NCI-H82 (cell line): ENCODE measurements at places on chromosomes 7 and 10.

DNA sequence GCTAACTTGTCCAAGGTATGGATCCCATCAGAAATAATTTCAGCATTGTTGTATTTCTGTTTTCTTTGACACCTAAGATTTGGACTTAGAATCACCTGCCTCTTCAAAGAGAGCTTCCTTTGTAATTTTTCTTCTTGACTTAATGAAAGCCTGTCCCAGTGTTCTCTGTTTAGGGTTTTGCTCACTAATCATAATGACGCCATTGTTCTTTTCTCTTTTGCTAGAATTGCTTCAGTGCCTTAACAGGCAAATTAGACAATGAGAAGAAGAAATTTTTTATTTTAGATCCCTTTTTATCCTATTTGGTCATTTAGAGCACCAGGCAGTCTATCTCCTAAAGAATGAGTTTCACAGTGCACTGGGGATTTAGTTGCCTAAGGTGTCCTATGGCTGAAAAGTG lies 128.5 kb downstream of the SND1 start:
- no peak for DNase-seq

- DNase-seq, result no peak
Observed at GRCh38 chr7:156157409-156158012, 345.2 kb upstream of the SHH start.

GRCh38 chr10:78523453-78523852 lies 489.8 kb downstream of the RPS24 start:
- peak; percentile 18 for DNase-seq

- DNase-seq, result no peak
Observed at GRCh38 chr7:1817061-1817712, 147.1 kb downstream of the ELFN1 start.

GRCh38 chr7:21962677-21963076 lies 17.0 kb upstream of the CDCA7L start:
- peak; percentile 35 for DNase-seq

DNA sequence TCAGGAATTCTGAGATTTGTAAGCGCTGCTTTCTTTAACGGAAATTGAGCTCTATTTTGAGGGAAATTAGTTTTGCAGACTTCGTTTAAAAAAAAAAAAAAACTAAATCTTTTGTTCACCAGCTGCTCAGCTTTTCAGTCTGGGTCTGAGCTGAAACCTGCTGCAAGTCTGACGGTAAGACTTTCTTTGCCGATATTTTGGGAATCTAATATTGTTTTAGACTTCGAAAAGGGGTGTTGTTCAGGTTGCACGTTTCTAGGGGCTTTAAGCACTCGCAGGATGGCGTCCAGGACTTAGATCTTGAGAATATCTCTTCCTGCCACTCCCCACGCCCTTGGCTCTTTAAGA lies 1.8 kb upstream of the MEOX2 start:
- DNase-seq, result peak; percentile 3

- DNase-seq, result no peak
Observed at GRCh38 chr7:34761206-34761605, 103.2 kb downstream of the NPSR1 start.

- DNase-seq, result no peak
Observed at GRCh38 chr7:537911-538634, 18.4 kb upstream of the PDGFA start.

- no peak for DNase-seq
Observed at GRCh38 chr7:2143981-2144595, 88.7 kb downstream of the MAD1L1 start.

- DNase-seq, result no peak
Observed at GRCh38 chr10:102545997-102546396, 42.2 kb downstream of the SUFU start.

DNA sequence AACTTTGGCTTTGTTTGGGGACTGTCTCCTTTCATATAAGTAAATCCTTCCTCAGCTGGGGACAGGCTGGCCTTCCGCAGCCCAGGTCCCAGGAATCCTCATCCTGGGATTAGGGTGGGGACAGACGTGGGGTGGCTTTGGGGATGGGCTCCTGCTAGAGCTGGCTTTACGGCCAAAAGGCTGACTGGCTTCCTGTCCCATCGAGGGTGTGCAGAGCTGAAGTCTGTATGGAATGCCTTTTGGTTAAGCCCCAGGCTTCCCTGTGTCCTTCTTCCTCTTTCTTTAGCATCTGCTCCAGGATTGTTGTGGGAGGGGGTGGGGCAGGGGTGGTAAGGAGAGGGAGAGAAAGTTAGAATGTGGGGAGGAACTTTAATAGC lies 59.4 kb upstream of the AQP1 start:
- DNase-seq, result peak; percentile 12

- no peak for DNase-seq
Observed at GRCh38 chr7:46791188-46791587, 790.7 kb downstream of the TNS3 start.

DNA sequence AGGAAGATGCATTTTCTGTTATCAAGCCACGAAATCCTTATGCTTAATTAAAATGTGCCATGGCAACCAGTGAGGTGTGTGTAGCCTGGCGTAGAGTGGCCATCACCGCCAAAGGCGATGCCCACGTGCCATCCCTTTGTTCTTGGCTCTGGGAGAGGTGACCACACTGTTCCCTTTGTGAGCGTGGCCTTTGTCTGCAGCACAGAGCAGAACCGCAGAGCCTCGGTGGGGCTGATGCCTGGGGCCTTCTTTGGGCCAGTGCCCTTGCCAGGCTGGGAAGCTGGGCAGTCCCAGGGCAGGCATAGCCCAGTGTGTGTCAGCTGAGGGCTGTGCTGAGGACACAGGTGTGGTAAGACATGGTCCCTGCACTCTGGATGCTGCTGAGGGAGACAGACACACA lies 48.3 kb downstream of the BUB3 start:
- no peak for DNase-seq

GRCh38 chr7:111682588-111683340 lies 120.5 kb upstream of the IMMP2L start:
- no peak for DNase-seq

GRCh38 chr7:73809467-73809951 lies 21.3 kb upstream of the CLDN4 start:
- DNase-seq, result no peak

GRCh38 chr7:23544913-23545354 lies 13.2 kb upstream of the TRA2A start:
- peak; percentile 67 for DNase-seq

- no peak for DNase-seq
Observed at GRCh38 chr7:90751595-90751994, 155.5 kb downstream of the CDK14 start.

DNA sequence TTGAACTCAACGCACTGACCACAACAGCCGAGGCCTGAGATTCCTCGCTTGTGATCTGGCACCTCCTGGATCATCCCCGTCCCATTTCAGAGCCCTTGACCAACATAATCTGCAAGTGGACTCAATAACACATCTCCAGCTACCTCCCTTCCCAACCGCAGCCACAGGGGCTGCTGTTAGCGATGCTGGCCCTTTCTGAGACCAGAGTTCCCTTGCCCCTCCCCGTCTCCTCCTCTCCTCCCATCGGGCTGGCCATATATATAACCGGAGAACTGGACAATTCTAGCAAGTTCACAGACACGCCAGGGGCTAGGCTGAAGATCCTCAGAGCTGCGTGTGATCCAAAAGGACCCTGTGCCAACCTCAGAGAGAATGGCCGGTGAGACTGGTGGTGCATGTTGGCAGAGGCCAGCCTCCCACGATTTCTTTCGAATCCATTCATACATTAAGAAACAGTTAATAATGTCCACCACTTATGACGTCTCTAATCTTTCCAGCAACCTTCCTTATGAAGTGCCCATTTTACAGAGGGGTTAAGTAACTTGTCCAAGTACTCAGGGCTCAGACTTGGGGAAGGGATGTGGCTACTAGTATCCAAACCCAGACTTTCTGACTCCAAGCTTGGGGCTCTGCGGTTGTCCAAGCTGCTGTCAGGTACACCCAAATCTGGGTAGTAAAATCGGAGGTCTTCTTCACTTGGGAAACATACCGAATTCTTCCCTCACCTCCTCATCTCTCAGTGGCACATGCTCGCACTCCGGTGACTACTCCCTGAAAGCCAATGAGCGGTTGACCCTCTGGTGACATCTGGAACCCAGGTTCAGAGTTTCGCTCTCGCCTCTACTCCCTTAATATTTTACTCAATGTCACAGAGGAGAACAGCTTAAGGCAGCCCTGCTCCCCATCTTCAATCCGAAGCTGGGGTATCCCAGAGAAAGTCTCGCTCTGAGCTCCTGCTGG lies 11.2 kb upstream of the FEZF1 start:
- no peak for DNase-seq

DNA sequence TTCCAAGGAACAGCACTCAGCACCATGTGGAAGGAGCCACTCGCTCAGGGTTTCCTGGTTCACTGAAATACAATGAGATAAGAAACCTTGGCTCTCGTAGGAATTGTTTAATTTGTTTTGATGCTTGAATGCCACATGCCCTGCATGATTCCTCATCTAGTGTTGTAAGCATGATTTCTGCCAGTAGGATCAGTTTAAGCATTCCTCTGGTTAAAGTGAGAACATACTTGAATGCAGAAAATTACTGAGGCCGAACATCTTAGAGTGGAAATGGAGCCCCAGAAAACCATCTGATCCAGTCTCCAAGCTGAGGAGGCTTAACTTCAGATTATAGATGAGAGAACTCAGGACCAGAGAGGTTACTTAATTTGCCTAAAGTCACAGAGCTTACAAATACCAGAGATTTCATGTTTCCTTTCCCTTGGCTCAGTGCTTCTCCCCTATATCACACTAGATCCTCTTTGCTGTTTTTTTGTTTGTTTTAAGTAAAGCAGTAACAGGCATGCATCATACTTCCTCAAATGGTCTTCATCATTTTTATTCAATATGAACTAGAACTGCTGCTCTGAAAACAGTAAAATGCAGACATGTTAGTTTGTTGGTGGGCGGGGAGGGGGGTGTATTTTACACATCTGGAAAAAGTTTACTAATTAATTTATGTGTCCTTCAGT lies 125.1 kb downstream of the ADAM12 start:
- DNase-seq, result no peak

- DNase-seq, result no peak
Observed at GRCh38 chr7:99005776-99006175, 127.4 kb downstream of the TRRAP start.

DNA sequence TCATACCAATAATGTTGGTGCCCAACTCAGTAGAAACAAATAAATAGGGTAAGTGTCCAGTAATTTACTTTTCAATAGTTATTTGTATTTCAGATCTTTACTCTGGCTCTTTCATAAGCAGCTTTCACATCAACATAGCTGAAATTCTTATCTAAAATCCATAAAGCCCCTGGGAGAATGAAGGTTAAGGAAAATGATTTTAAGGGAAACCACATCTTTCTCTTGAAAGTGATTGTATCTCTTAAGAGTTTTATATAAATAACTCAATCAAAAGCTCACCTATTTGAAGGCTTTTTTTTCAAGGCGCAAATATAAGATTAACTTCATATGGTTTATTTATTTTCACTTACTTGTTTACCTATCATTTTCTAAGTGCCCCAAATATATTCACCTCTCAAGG lies 324.4 kb downstream of the HGF start:
- DNase-seq, result no peak

DNA sequence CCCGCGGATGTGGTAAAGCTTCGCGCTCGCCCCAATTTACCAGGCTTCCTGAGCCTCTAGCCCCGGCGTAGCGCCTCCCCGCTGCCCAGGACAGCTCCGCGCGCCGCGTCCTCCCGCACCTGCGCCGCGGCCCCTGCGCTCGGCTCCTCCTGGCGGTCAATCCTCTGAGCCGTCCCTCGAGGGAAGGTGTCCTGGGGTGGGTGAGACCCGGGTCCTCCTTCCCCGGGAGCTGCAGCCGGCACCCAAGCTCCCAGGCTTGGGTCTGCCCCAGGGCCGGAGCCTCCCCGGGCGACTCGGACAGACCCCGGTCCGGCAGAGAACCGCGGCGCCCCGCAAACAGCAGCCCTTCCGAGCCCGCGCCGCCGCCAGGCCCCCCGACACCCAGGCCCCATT lies 512 bp downstream of the OSBPL3 start:
- peak; percentile 50 for DNase-seq

- peak; percentile 52 for DNase-seq
Observed at GRCh38 chr10:23343591-23344240, 881 bp downstream of the C10orf67 start.

DNA sequence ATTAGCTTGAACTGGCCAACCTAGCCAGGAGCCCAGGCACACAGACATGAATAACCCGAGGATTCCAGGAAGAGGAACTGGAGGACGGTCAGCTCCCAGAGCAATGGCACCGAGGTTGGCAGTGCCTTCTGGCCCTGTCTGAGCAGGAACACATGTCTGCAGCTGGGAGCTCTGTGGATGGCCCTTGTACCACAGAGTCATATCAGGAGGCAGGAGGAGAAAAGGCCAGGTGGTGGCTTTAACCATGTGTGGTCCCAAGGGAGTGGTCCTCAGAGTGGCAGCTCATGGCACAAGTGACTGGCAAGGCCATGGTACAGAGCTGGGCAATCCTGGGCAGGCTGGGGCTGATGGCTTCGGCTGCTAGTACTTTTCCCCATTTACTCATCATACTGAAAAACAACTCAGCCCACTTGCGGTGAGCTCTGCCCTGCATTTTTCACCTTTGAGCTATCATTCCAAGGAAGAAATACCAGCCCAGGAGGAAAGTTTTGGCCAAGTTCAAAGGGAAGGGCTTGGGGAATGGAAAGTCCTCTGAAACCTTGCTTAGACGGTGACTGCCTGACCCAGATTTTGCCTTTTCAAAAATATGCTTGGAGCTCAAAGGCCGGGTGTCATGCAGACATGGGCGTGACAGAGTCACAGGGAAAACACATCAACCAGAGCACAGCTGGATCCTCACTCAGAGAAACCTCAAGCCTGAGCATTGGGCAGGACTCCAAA lies 25.7 kb upstream of the LOXL4 start:
- DNase-seq, result no peak

DNA sequence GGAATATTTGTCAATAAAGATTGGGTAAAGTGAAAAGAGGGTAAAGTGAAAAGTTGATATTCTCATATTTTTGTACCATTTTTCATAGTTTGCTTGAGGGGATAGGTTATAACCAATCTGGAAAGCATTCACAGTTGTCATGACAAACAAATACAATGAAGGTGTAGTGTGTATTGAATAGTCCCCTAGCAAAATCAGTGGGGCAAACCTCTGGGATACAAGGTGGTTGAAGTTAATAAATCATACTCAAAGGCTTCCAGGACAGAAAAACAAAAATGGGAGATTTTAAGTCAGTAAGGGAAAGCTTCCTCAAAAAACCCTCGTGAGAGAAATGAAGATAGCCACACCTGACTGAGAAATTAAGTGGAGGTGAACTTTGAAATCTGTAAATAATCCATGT lies 39.4 kb downstream of the PHTF2 start:
- no peak for DNase-seq

GRCh38 chr7:123972831-123973230 lies 47.8 kb downstream of the SPAM1 start:
- DNase-seq, result no peak

- DNase-seq, result no peak
Observed at GRCh38 chr10:112810711-112811151, 139.3 kb upstream of the TCF7L2 start.

DNA sequence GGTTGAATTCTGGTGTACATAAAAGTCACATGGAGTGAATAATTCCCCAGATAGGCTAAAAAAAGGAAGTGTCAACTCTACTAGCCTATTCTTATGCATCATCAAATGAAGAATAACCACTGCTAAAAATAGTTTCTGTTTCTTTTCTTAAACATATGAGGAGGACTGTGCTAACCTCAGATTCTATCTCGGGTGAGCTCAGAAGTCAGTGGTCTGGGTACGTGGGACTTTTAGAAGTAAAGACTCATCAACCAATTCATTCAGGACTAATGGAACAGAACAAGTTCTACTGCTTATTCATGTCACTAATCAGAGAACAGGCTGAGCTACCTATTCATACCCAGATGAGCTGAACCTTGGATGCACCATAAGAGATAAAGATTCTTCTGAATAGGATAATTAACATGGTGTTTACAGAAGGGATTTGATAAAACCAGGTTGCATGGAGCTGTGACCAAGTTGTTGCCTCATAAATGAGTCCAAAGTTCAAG lies 9.5 kb upstream of the ASAH2 start:
- DNase-seq, result no peak
